Coronary artery (tissue), 2 donors: ENCODE measurements at places on chromosomes 2 and 18.
A peak's percentile ranks its signal among the peaks of the same experiment; 100 is the strongest.

DNA sequence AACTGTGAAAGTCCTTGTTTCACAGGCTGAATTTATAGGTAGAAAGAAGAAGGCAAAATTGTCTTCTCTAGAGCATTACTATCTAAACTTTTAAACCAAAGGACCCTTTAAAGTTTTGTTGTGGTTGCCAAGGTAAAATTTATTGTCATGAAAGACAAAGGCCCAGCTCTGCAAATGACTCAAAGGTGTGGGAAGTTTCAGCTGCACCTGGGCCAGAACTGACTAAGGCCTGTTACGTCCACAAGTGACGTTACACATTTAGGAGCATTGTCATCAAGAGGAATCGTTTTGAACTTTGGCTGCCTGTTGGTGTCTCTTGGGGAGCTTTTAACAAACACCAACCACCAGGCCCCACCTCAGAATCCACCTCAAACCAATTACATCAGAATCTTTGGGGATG is 8.1 kb upstream of the DSC3 start:
- DNase-seq, result no peak

GRCh38 chr18:7482342-7482741 is 84.8 kb upstream of the PTPRM start:
- no peak for DNase-seq

DNA sequence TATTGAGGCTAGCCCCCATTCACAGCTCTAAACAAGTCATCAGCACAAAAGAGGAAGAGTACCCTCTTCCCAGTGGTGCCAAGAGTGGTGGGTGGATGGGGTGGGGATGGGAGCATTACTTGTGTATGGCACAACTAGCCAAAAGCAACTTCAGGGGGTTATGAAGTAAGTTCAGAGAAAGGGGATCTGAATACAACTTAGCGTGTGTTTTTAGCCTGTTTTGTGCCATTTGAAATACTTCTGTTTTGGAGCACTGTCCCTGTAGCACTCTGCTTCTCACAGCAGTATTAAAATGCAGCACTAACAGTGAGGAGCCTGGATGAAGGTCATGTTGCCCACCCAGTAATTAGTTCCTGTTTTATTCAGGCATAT is 113.5 kb downstream of the CRIM1 start:
- DNase-seq, result no peak

GRCh38 chr2:18402831-18403230 is 157.6 kb downstream of the RDH14 start:
- DNase-seq, result no peak

DNA sequence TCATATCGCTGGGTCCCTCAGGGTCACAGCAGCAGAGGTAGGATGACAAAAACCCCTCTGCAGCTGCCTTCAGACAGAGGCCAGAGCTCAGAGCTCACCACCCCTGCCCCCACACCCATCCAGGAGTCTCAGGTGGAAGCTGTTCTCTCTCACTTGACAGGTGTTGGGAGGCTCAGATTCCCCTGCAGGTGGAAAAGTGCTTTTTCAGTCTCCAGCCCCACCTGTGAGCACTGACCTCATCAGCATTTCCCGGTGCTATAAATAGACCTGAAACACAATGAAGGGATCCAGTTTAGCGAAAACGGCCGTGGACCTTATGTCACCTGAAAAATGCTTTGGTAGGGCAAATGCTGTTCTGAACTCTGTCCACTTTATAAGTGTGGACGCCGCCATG is 254.9 kb downstream of the NDUFA10 start:
- no peak for DNase-seq

DNA sequence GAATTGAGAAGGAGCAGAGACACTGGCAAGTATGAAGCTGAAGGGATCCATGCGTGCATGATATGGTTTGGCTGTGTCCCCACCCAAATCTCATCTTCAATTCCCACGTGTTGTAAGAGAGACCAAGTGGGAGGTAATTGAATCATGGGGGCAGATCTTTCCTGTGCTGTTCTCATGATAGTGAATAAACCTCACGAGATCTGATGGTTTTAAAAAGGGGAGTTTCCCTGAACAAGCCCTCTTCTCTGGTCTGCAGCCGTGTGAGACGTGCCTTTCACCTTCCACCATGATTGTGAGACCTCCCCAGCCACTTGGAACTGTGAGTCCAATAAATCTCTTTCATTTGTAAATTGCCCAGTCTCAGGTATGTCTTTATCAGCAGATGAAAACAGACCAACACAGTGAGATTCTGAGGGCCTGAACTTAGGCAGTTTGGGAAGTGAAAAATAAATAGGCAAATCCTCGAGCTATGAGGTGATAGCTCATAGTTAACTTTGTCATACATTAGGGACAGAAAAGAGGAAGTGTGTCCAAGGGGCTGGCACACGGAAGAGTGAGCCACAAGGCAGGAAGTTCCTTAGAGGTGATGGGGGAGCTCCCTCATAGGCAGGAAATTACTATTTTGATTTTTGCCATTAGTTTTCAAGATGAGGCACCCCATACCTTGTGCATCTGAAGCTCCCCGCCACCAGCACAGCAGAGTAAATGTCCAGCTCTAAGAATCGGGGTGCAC is 658.8 kb upstream of the ID2 start:
- DNase-seq, result no peak

GRCh38 chr2:158723181-158723838 is 71.8 kb upstream of the DAPL1 start:
- DNase-seq, result no peak

- no peak for DNase-seq
Measured at GRCh38 chr2:55365303-55365702, 54.4 kb downstream of the CCDC88A start.

DNA sequence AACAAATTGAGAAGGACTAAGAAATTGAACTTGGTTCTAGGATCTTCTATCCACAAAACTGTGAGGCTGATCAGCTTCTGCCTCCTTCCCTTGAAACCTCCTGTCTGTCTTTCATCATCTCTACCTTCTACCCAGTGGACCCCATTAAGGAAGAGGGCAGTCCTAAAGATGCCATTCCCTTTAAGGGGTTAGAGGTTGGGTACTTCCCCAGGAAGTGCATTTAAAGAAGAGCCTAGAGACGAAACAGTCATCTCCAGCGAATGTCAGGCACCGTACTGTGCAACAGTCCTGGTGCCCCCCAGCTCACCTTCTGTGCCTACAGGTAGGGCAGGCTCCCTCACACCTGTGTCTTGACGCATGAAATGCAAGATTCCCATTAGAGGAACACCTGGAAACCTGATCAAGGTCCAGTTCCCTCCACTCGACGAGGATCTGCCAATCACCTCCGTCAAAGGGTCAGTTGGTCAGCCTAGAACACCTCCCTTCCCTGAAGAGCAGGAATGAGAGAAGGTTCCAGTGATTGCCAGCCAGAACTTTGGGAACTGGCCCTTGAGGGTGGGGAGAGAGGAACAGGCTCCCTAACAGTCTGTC is 20.9 kb downstream of the LOXHD1 start:
- peak; percentile 29 for DNase-seq

GRCh38 chr2:178531168-178531567 is 50.9 kb downstream of the PLEKHA3 start:
- no peak for DNase-seq

DNA sequence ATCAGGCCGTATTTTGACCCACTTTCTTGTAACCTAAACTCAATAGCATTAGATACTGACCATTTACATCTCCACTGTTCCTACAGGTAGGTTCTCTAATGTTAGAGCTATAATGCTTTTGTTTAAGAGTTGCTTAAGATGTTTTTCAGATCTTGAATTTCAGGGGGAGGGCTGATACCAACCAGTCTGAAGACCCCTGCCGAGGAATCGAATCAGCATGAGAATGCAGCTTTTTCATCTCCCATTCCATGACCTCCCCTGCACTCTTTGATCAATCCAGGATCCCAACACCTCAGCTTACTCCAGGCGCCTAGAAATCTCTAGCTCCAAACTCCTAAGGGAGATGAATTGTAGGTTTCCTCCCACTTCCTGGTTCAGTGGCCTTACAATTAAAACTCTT is 120.5 kb upstream of the MC4R start:
- no peak for DNase-seq

DNA sequence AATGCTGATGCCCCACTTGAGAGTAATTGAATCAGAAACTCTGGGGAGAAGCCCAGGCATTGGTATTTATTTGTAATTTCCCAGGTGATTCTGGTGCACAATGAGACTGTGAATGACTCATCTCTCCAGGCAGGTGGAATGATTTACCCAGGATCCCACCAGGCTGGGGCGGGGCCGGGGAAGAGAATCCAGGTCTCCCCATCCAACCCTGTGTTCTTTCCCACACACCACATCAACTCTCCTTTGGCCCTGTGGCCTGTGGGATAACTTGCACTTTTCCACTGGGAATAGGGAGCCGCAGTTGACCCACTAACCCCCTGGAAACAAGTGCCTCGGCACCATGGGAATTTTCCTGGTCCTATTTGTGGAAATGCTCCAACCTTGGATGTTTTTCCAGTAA is 409.8 kb downstream of the ZNF521 start:
- DNase-seq, result no peak

DNA sequence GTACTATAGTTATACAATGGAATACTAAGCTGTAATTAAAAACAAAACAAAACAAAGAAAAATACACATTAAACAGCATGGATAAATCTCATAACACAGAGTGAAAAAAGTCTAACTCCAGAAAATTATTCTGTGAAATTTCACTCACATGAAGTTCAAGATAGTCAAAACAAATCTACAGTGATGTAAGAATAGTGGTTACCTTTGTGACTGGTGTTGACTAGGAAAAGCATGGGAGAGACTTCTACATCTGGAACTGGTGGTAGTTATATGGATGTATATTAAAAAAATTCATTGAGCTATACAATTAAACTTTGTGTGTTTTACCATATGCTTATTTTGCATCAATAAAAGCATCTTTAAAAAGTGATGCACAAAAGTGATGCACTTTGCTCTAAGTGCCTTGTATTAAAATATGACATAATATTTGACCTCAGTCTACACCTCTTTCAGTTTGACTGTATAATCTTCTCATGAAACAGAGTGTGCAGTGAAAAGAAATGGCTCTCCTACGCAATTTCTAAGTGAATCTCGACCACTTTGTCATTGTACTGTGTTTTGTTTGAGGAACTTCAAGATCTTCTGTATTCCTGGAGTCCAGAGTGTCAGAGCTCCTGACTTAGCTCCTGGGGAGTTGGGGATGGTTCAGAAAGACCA is 28.0 kb downstream of the STAT4 start:
- no peak for DNase-seq

DNA sequence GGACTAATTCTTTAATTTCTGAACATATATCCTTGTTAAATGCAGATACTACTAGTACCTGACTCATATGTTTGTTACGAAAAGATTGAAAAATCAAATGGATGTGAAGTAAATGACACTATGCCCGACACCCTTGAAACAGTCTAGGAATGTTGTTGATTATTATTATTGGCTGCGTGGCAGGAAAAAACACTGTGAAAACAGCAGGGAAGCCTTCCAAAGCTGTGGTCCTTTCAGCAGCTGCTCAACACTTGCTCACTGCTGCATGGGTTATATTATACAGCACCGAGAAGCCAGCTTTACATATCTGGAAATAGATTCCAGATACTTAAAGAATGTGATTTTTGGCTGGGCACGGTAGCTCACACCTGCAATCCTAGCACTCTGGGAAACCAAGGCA is 26.5 kb downstream of the CRYGD start:
- DNase-seq, result no peak
